ENCODE measurements at places on chromosomes 3 and 15. TPM values are rescaled to one million over a fixed set of nuclear protein-coding genes. Genes with fewer than 3 reads are reported as not detected.
A peak's percentile ranks its signal among the peaks of the same experiment; 100 is the strongest.

DNA sequence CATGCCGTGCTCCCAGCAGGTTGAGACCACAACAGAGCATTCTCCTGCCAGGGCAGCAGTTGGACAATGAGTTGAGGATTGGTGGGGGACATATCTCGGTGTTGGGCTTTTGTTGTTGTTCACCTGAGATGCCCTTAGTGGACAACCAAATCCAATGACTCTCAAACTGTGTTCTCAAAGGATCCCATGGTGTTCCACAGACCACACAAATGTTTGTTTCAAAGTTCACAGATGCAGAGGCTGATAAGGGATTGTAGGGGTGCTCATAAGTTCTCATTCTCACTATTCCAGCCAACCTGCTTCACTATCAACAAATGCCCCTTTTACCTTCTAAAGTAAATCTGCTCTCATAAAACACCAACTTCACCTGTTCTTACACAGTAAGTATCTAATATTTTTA is 159.9 kb downstream of the OSBPL10 start:
- no peak for DNase-seq

DNA sequence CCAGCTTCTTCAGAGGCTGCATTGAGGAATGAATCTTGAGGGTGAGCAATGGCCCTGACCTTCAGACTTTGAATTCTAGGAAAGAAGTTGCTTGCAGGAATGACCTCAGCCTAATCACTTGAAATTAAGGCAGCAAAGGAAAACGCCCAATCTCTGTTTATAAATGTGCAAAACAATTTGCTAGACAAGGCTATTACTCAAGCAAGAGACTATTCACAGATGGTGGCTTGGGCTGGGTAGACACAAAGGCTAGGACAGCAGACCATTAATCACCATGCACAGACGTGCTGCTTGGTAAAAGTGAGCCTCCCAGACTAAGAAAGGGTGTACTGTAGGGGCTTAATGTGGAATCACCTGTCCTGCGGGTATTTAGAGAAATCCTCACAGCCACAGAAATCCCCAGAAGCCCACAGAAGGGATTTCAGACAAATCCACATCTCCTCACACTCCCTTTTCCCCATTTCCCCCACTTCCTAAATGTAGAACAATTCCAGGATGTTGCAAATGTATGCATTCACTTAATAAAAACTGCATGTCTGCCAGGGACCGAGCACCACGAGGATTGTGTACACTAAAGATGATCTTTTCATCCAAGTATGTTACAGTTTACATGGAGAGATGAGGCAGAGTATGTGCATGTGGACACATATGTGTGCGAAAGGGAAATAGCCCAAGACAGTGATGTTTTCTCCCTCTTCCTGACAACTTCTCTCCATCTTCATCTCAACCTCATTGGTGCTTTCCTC is 259.5 kb downstream of the THSD4 start:
- no peak for DNase-seq

DNA sequence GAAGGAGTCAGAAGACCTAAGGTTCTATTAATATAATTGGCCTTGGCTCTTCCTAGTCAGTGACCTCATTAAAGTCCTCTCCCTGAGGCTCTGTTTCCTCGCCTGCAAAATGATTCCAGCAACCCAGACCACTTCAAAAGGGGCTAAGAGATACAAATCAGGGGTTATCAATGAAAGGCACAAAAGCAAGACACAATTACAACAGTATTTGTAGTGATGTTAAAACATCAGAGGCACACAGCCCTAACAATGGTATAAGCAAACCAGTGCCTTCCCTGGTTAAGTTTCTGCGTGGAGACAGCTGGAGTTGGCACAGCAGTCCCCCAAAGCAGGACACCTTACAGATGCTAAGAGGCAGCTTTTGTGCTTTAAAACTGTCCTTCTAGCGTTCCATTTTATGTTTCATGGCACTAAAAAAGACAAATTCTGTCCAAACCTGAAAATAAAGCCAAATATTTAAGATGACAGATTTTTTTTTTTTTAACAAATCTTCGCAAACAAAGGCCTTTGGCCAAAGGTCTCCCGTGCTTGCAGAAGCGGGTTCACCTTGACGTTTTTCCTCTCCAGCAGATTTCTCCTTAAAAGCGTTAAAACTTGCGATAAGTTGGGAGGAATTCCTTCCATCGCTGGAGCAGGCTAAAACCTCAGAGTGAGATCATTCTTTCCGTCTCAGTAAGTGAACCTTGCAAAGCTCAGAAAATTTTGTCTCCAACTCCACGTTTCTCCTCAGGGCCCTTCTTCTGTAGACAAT is 999 bp downstream of the ZNF280D start:
- DNase-seq = peak; percentile 23

DNA sequence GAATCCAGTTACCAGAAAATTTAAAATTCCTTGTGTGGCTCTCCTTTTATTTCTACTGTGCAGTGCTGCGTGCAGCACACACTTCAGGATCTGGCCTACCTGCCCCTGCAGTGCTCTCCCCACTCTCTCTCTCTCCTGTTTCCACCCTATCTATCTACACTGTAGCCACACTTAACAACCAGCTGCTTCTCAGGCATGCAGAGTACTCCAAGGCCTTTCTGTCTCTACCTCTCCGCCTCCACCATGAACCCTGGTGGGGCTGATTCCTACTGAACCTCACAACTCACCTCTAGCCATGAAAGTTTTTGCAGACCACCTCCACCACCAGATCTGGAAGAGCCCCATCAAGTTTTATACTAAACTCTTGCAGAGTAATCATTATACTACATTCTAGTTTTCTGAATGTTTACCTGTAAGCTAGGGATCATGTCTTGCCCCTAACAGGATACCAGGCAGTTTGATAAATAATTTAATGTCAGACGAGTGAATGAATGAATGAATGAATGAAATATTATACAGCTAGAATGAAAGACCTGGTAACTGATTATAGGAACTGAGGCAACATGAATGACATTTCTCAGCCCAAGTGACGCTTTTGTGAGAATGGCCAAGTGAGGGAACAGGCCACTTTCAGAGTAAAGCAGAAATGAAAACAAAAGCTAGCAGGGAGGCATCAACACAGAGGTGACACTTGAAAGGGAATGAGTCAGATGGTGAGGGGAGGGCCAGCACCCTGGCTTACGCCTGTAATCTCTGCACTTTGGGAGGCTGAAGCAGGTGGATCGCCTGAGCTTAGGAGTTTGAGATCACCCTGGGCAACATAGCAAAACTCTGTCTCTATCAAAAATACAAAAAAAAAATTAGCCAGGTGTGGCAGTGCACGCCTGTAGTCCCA is 363.5 kb downstream of the FOXP1 start:
- DNase-seq = no peak

GRCh38 chr15:74053941-74054529 is 28.3 kb downstream of the GOLGA6A start:
- DNase-seq = peak; percentile 64

GRCh38 chr15:47963265-47963664 is 157.5 kb upstream of the SLC24A5 start:
- no peak for DNase-seq

DNA sequence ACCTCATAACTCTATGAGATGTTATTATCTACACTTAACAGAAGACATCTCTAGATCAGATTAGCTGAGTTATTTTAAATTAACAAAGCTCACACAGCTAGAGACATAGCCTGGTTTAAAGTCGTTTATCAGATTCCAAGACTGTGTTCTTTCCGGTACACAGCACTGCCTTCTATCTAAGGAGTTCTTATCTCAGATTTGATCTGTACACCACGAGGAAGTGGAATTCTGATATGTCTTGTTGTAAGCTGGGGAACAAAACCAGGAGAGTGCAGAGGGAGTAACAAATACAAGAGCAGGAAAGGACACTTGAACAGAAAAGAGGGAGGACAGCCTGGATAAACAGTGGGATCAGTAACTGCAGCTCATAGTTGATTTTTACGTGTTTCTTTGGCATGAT is 61.7 kb upstream of the KCNMB2 start:
- DNase-seq = no peak

GRCh38 chr3:42556089-42556632 is 25.6 kb downstream of the SEC22C start:
- no peak for DNase-seq

DNA sequence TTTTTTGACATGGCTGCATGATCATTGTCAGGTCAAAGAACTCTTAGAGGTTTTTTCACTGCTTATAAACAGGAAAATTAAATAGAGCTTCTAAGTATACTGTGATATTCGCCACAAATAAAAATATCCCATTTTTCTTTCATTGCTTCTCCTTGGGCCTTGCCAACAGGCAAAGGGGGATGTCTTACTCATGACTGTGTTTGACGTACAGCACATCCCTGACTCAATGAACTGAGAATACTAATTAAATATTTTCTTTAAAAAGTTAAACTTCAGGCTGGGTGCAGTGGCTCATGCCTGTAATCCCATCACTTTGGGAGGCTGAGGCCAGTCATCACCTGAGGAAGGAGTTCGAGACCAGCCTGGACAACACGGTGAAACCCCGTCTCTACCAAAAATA is 41.4 kb upstream of the CCDC80 start:
- DNase-seq = no peak

Gene CCR3
- not detected for total RNA-seq

- DNase-seq = no peak
Measured at GRCh38 chr3:178475062-178475461, 61.2 kb upstream of the KCNMB2 start.

DNA sequence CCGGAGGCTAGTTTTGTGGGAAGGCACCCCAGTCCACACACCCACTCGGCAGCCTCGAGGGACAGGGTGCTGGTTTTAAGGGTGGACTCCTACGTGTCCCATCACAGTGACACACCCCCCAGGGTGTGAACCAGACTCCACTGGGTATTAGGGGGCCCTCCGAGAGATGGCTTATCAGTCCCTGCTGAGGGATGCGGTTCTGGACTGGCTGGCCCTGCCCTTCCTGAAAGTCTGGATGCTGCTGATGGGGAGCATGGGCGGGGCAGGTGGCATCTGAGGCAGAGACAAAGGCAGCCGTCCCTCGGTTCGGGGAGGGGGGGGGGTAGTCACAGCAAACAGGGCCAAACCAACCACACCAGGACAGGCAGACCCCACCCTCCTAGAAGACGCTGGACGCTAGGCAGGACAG is 939 bp upstream of the ULK3 start:
- no peak for DNase-seq

- DNase-seq = no peak
Measured at GRCh38 chr3:143978263-143978631, 6.6 kb downstream of the DIPK2A start.

GRCh38 chr3:100779480-100779879 is 70.2 kb downstream of the TFG start:
- no peak for DNase-seq

Gene SNRPA1
- 50.6 TPM for total RNA-seq

Data from tibial nerve (tissue), 4 donors.